ENCODE measurements at places on chromosomes 16 and 17. TPM values are rescaled to one million over a fixed set of nuclear protein-coding genes. Genes with fewer than 3 reads are reported as not detected.

The SERPINF2 gene
- total RNA-seq: not detected

DNA sequence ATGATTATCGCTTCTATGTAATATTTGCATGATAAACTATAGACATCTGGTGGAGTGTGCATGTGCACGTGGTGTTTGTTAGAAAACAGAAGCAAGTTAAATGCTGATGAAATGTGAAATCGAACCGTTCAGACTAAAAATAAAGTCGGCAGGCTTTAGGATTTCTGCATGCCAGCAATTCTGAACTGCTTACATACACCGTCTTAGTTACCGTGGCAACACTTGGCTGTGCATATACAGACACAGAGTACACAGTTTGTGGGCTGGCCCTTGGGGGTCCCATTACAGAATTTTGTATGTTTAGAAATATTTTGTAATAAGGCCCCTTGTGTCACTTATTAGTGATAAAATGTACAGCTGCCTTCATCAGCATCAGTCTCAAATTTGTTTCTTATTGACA, 605.5 kb downstream of the RBFOX1 start:
- no peak for DNase-seq

GRCh38 chr17:30379303-30379902, 676 bp downstream of the CPD start:
- no peak for DNase-seq

- no peak for DNase-seq
These were observed 19.3 kb downstream of the SHISA9 start for GRCh38 chr16:12920739-12921138.

GRCh38 chr16:9055661-9056060, 35.8 kb upstream of the HAPSTR1 start:
- peak; percentile 90 for DNase-seq

DNA sequence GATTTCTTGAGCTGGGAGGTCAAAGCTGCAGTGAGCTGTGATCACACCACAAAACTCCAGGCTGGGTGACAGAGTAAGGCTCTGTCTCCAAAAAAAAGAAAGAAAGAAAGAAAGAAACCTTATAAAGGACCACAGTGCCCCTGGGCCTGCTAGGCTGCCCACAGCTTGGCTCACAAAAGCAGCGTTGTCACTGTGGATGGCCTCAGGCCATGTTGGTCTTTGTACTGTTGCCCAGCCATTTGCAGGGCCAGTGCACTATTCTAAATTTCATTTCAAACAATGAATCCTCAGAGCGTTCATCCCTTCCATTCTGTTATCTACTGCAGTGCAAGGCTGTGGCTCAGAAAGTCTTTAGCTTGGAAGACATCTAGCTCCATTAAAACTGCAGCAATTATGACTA, 208.4 kb downstream of the SLC39A11 start:
- DNase-seq: no peak

- DNase-seq: no peak
These were observed 48.5 kb downstream of the SETD6 start for GRCh38 chr16:58563775-58564174.

DNA sequence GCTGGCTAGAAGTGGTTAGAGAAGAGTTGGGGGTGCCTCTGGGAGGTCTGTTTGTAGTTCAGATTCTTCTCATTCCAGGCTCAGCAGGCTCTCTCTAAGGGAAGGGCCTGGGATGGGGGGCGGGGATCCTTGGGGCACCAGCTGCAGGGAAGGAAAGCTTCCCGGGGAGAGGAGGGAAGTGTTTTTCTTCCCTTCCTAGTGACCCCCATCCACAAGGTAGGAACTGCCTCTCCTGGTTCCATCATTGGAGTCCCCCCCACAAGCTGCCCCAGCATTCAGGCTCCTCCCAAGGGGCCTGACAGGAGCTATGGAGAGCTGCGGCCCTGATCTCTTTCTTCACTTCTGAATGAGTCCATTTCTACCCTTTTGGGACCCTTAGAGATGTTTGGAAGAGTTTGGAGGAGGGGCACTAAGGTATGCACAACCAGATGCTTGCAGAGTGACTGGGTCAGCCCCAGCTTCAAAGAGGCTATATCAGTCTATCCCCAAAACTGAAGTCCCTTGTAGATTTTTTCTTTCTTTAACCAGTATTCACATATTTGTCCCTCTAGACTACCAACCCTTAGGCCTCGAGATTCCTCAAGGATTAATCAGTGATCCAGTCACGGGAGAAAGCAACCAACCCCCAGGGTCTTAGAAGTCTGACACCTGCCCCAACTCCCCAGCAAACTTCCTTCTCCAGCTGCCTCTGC, 13.9 kb upstream of the FZD2 start:
- peak; percentile 96 for DNase-seq

The UTS2R gene
- not detected for total RNA-seq

The CALB2 gene
- total RNA-seq: not detected

DNA sequence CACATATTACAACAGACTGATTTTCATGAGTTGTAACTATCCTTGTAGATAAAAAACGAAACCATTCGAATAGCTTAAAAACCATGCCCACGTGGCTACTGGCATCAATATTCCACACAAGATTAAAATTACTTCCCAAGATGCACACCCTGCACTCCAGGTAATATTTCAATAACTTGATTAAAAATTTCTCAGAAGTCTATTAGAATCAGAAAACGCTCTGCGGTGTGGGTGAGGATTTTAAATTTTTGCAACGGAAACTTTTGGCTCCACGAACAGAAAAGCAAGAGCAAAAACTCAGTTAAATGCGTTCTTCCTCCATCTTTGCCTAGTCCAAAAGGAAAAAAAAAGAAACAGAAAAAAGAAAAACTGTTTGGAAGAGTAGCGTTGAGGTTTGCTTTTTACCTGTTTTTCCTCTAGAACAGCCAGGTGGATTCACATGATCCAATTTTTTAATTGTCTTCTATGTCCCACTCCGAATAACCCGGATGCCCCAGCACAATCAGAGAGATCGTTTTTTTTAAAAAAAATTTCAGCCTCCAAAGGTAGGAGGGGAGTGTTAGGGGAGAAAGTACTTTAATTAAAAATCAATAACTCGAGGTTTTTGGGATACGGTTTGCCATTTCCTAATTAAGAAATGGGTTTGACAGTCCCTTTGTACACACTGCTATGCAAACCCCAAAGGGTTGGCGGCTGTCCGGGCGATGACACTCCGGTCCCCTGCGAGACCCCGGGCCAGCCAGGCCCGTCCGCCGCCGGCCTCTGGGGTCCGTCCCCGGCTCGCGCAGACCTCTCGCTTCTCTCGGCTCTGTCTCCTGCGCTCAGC, 708 bp upstream of the NFAT5 start:
- no peak for DNase-seq

Data from IMR-90 (cell line).